ENCODE measurements at places on chromosomes 3 and 15.

- DNase-seq, result no peak
Observed at GRCh38 chr3:115469649-115470048, 153.7 kb upstream of the GAP43 start.

DNA sequence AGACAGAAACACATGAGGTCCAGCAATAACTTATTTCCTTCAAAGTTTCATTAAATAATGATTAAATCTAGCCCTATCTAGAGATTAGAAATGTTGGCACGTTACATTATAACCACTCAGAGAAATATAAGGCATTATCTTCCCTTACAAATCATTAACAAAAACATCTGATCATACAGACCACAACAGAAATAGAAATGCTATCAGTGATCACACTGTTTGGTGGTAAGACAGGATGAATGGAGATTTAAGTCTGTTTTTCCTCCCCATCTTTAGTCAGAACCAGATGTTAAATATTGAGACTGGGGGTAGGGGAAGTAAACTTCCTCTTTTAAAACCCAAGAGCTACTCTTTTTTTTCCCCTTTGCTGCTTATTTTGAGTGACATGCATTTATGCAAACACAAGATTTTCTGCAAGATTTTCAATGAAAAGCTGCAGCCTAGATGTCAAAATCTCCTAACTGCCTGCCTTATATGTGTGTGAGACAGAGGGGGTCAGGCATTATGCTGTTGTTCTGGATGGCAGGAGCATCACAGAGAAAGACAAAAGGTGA is 70.4 kb downstream of the CBLB start:
- DNase-seq, result no peak

GRCh38 chr15:62142736-62143135 is 22.3 kb downstream of the C2CD4B start:
- no peak for DNase-seq

GRCh38 chr3:88219138-88219792 is 69.5 kb downstream of the C3orf38 start:
- no peak for DNase-seq

GRCh38 chr3:55895897-55896566 is 408.9 kb upstream of the WNT5A start:
- DNase-seq, result no peak

DNA sequence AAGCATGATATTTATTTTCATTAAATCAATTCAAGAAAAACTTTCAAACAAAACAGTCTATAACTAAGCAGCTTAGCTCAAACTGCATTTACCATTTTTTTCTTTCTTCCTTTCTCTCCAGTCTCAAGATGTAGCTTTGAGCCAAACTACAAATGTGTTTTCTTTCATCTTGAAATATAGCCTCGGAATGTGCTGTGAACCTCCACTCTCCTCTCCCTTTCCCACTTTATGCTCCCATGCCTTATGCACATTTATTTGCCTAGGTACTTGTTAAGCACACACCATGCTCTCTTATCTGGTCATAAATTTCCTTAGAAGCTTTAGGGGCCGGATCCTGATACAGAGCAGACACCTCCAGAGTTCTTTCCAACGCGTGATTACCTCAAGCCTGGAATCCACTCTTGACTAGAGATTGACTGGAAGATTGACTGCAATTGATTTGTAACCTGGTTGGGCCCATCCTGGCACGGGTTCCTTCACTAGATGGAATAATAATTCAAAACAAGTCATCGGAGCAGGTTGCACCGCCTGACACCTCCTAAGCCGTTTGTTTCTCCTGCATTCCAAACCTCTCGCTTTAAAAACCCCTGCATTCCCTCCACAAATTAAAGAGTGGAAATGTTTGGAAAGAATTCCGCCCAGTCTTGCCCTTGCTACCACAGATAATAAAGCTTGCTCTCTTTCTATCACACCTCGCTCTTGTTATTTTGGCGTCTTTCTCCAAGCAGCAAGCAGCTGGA is 344.7 kb downstream of the CHL1 start:
- no peak for DNase-seq

DNA sequence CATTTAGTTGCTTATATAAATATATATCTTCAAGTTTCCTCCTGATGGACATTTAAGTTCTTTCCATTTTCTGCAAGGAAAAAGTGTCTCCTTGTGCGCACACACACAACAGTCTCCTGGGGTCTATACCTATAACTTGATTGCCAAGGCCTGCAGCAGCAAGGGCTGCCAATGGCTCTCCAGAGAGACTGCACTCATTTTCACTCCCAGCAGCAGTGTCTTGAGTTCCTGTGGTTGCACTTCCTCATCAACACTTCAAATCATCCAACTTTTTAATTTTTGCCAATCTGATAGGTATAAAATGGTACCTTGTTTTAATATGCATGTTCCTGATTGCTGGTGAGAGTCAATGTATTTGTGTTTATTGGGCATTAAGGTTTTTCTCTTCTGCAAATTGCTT is 23.1 kb downstream of the TNFAIP8L3 start:
- no peak for DNase-seq

- no peak for DNase-seq
Observed at GRCh38 chr3:25080461-25080860, 347.6 kb upstream of the RARB start.

- DNase-seq, result no peak
Observed at GRCh38 chr15:38554354-38554753, 10.3 kb downstream of the RASGRP1 start.

DNA sequence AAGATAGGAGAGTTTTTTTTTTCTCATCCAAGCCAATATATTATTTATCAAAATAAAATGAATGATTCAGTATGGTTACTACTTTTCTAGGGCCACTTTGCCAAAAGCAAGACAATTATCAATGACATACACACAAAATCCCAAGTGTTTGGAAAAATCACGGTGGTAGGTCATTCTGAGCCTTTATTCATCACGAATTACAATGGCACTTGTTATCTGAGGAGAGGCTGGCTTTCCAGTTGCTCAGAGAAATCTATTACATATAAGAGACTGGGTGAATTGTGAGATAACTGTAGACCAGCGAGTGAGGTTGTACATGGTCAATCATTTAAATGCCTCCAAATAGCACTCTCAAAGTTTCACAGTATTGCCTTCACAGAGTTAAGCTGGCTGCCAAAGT is 20.4 kb upstream of the FGF12 start:
- DNase-seq, result no peak

DNA sequence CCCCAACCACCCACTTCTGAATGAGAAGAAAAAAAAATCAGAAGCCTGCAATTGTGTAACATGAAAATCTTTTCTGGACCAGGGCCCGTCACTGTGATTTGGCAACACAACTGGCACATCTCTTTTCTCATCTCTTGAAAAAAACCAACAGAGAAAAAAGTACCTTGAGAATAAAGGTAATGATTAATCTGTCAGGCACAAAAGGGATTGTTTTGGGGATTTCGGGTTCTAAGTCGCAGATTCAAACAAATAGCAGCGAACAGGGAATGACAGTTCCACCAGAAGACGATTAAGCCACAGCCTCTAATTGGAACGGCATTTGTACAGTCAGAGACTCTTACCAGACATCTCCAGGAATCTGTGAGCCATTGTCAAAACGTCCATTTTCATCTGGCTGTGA is at the start of gene AQP9:
TSS of gene AQP9 (plus strand) at position 276 of the 400 bp plus-strand sequence. CDS start 185 bp downstream, outside the sequence.
- DNase-seq, result no peak

DNA sequence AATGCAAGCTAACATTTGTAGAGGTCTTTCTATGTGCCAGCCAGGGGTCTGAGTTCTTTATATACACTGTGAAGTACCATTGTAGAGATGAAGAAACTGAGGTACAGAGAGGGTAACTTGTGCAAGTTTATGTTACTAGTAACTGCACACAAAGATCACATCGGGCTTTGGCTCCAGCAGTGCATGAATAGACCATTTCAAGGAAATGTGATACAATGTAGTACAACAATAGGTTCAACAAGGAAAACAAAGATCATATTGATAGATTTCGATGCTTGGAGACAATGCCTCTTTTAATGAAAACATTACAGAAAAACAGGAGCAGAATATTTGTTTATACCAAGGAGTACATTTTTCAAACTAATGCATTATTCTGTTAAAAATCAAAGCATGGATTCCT is 115.3 kb downstream of the POLR2M start:
- no peak for DNase-seq

DNA sequence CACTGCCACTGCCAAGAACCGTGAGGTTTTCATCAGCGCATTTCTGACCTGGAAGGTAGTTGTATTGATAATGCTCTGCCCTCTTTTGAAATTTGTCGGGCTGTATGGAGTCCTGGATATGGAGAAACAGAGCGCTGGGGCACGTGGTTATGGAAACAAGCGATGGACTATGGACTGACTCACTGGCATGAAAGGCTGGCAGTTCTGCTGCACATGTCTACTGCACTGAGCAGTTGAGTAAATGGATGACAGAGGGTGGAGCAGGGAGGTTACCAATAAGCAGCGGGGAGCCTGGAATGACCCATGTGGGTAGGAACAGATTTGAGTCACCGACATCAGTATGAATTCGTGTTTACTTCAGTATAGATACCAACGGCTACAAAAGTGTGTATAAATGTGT is 429.5 kb downstream of the OCA2 start:
- no peak for DNase-seq

DNA sequence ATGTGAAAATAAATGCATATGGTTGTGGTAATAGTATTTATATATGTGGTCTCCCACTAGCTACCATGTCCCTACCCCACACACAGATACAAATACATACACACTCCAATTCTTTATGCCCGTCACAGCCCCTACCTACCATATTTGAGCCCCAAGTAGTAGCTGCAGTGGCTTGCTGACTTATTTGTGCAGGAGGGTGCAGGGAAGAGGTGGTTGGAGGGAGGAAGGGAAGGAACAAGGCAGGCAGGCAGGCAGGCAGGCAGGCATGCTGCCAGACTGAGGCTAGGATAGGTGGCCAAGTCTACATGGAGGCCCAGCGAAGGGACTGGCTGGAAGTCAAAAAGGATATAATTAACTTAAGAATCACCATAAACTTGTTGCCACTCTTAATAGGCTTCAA is 82.9 kb downstream of the SCN11A start:
- no peak for DNase-seq

GRCh38 chr3:166279636-166280035 is 442.4 kb upstream of the BCHE start:
- no peak for DNase-seq

DNA sequence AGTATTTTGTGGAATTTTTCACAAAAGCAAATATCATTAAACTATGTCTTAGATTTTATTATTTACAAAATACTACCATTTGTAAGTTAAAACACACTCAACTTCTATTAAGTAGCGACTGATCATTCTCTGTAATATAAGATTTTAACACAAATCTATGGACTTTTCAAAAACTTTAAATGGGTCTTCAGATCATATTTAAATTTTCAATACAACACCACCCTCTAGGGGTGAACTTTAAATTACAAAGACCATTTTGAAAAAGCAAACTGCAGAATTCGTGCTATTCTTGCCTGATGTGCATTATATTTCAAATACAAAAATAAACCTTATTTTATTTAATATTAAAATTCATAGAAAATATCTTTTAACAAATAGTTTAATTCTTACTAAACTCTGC is 8.2 kb upstream of the VGLL4 start:
- no peak for DNase-seq

- DNase-seq, result no peak
Observed at GRCh38 chr3:114566162-114566755, 272.4 kb downstream of the TIGIT start.

GRCh38 chr3:69458803-69459365 is 73.0 kb upstream of the FRMD4B start:
- DNase-seq, result no peak

- no peak for DNase-seq
Observed at GRCh38 chr15:75790631-75791336, 52.5 kb upstream of the UBE2Q2 start.

DNA sequence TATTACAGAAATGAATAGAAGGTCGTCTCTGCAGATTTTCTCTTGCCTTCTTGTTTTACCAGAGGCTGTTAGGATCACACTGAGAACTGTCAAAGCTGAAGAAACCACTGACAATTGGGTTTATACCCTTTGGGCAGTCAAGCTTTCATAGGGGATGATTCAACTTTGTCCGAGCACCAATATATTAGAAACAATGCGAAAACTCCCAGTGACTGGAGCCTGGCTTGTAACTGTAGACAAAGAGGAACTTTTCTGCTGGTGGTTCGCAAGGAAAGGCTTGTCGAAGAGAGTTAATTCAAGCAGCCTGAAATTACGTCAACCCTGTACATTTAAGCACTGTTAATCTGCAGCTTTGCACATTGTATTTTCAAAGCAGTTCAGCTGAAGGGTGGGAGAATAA is 193.2 kb upstream of the ZNF385D start:
- no peak for DNase-seq

DNA sequence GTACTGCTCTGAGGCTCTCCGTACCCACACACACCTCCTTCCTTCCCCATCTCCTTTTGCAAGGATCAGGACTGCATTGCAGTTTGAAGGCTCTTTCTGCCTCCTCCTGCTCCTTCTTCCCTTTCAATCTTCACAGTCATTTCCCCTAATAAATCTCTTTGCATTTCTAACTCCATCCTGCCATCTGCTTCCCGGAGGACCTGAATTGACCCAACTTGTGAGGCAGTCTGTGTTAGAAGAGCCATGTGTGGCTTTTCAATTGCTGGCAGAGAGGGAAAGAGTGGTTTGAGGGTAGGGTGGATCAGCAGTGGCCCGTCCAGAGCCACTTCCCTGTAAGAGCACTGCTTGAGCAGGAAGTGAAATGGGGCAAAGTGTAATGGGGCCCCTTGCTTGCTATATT is 35.8 kb downstream of the ANAPC13 start:
- DNase-seq, result no peak

DNA sequence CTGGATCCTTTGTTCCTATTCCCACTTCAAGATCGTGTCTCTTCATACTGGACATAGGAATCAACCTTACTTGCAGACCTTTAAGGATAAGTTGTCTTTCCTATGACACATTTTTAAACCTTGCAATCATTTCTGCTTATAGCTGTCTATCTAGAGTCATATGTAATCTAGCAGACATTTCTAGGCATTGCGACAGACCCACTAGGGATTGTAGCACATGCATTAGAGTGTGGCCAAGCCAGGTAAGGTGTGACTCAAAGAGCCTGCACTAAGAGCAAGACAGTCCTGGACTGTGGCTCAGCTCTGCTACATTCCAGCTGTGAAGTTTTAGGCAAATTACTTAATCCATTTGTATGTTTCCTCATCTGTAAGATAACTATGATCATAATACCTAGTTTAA is 38.8 kb upstream of the BFSP2 start:
- no peak for DNase-seq

- DNase-seq, result no peak
Observed at GRCh38 chr3:144282313-144282712, 310.7 kb downstream of the DIPK2A start.
